ENCODE measurements at places on chromosomes 7 and 10.
A peak's percentile ranks its signal among the peaks of the same experiment; 100 is the strongest.

DNA sequence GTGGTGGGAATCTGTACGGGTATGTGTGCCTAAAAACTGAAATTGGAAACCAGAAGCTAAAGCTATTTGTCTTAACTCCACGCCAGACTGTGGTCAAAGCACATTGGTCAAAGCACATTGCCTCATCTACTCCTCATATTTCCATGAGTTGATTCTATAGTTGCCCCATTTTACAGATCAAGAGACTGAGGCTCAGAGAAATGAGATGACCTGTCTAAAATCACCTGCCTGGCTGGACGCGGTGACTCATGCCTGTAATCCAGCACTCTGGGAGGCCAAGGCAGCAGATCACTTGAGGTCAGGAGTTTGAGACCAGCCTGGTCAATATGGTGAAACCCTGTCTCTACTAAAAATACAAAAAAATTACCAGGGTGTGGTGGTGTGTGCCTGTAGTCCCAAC lies 21.7 kb upstream of the MNX1 start:
- ATAC-seq: no peak

GRCh38 chr7:76316984-76317781 lies 14.7 kb downstream of the HSPB1 start:
- no peak for ATAC-seq

DNA sequence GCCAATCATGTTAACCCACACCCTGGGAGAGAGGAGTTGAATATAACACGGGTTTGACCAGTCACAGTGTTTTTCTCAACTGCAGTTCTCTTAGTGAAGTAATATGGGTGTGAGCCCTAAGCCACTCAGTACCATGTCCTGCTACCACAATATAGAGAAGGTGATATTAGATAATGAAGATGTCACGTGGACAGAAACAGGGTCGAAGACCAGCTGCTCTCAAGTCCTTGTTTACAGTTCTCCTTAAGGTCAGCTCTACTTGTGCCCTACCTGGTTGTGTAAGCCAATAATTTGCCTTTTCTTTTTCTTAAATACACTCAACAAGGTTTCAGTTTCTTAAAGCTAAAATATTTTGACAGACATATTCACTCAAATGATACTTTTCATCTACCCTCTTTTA lies 128.3 kb upstream of the POT1 start:
- ATAC-seq: no peak

- ATAC-seq: no peak
Observed at GRCh38 chr10:71782221-71782916, 9.0 kb upstream of the VSIR start.

DNA sequence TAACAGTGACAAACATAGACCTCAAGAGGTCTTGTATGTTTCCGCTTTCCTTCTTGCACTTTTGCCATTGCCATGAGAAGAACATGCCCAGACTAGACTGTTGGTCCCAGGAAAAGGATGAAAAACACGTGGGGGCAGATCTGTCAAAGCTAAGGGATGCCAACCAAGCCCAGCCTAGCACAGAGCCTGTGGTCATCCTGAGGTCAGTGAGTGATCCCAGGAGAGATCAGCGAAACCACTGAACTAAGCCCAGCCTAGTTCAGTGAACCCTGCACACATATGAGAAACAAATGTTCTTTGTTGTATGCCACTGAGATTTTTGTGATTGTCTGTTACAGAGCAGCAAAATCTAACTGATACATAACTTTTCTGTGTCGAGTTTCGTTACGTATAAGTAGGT lies 718.8 kb downstream of the MAGI2 start:
- no peak for ATAC-seq

GRCh38 chr7:112377593-112377992 lies 72.7 kb upstream of the IFRD1 start:
- ATAC-seq: no peak

DNA sequence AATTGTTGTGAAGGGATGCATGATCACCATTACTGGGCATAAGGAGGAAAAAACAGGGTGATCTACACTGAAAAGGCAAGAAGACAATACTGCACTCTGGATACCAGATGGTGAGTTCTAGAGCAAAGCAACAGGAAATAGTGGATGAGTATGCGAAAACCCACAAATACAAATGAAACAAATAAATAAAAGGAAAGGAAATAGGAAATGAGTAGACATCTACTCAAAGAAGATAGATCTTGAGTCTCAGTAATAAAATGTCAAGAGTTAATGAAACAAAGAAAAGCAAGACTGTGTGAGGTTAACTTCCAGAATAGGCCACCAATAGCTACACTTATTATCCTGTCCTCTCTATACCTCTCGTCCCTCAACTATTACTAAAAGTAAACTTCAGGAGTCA lies 11.7 kb downstream of the ORC5 start:
- ATAC-seq: no peak

- ATAC-seq: no peak
Observed at GRCh38 chr7:127718340-127718679, 66.3 kb downstream of the SND1 start.

GRCh38 chr7:20033621-20034400 lies 183.4 kb downstream of the MACC1 start:
- no peak for ATAC-seq

DNA sequence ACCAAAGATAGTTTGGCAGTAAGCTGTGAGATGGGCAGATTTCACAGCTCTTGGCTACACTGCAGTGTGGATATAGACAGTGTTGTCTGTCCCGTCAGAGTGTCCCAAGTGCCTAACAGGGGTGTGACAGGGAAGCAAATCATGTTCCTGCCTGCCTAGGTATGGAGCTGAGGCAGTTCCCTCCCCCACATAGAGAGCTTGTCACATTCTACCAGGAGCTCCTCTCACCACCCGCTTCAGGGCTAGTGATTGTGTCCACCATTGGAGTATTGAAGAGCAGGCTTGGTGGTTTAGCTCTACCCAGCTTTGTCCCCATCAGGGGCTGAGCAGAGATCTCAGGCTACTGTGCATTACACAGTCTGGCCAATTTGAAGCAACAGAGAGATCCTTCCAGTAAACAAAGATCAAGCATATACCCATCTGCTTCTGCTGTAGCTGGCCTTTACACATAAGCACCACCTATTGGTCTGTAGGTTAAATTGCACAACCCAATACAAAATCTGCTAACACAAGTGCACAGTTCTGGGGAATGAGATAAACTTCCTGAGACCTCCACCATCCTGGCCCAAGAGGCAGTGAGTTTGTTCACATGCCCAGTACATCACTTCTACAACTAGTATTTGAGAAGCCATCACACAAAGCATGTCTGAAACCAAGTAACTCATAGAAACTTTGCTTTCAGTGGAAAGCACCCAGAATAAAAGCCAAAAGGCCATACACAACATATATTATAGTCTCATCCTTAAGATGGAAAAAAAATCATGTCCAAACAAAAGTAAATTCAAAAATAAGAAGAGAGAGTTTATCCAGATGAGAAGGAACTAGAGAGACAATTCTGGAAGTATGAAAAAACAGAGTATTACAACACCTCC lies 67.3 kb downstream of the GLCCI1 start:
- ATAC-seq: peak; percentile 81

- no peak for ATAC-seq
Observed at GRCh38 chr10:10967029-10967428, 50.6 kb upstream of the CELF2 start.

DNA sequence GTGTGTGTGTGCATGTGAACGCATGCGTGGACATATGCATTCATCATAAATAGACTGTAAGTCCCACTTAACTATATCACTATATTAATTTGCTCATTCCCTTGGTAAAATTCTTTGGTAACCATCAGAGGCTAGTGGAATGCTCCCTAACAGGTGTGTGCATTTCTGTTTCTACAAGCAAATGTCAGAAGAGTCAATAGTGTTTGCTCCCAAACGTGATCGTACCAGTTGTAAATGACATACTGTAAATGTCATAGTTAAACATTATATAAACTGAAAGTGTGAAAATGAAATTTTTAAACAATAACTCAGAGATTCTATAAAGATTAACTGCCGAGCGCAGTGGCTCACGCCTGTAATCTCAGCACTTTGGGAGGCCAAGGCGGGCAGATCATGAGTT lies 94.6 kb downstream of the ANLN start:
- ATAC-seq: no peak

DNA sequence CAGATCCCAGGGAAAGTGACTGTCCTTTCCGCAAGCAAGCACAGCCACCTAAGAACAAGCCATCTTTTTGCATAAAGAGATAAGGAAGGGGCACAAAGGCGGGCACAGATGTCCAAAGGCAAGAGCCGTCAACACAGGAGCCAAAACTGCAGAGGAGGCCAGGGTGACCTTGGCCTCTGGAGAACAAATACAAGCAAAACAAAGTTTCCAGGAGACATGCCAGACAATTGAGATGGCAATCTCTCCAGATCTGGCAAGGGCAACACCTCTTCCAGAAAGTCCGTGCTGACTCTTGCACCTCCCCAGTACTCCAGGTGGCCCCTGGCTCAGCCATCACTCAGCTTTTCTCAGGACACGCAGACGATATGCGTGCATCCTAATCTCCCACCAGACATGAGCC lies 58.2 kb downstream of the TEX36 start:
- no peak for ATAC-seq

GRCh38 chr7:38382684-38383083 lies 109.2 kb upstream of the TARP start:
- no peak for ATAC-seq

GRCh38 chr10:120580918-120581895 lies 124.2 kb downstream of the PLPP4 start:
- no peak for ATAC-seq

GRCh38 chr10:54800741-54801421 lies at the start of gene PCDH15:
PCDH15 (minus strand) TSS chr10:54801231; CDS start chr10:54664262, 136,969 bp downstream.
- no peak for ATAC-seq

DNA sequence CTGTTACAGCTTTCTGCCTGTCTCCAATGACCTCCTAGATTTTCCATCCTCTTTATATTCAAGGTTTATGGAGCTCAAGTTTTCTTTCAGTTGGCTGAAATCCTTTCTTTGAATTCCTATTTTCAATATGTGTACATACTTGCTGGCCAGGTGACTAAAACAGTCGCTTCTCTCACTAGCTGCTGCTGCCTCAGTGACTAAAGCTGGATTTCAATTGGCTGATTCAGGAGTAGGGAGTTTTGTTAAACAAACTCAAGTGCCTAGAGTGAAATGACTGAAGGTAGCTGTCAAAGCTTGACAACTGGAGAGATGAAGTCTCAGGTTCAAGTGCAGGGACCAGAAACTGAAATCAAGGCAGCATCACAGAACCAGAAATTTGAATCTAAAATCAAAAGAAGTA lies 6.7 kb upstream of the POLR1F start:
- ATAC-seq: no peak

DNA sequence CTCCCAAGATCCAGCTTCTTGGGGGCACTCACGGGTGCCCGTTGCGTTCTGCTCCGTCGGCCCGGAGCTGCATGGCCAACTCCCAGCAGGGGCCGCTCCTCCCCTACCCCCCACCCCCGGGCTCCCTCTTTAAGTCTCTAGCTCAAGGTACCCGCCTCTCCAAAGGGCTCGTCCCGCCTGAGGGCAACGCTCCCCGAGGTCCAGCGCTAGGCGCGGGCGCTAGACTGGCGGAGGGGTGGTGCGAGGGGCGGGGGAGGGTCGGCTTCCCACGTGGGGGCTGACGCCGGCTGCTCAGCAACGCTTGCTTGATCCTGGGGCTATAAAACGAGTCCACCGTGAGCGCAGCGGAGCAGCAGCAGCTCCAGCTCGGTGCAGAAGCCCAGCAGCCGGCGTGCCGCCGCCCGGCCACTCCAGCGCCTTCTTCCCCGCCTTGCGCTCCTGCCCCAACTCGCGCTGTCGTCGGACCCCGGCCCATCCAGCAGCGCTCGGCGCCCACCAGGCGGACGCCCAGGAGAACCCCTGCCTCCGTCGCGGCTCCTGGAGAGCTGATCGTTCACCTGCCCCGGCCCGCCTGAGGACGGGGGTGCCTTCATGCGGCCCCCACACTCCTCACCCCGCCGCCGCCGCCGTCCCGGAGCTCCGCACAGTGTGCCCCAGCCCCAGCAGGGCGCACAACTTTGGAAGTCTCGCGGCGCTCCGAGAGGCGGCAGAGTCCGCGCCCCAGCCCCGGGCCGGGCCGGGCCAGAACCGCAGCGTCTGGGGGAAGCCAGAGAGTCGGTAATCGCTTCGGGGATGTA lies at the start of gene ADRA2A:
Gene ADRA2A (plus strand): TSS at position 348 of the 797 bp plus-strand sequence. CDS start 968 bp downstream, outside the sequence.
- ATAC-seq: peak; percentile 37

DNA sequence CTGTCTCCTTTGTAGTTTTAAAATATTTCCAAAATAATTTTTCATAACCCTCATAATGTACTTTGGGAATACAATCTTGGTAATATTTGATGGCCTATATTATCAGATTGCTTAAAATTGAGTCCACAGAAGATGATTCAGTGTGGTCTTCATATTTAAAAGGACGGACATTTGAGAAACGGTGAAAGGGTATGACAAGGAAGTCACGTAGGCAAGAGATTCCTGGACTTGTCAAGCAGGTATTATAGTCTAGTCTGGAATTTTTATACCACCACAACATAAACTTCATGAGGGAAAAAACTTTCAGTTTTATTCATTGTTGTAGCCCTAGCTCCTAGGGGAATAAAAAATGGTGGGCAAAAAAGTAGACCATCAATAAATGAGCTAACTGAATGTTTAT lies 82.3 kb downstream of the KMT2E start:
- ATAC-seq: no peak

GRCh38 chr7:124085179-124085578 lies 52.3 kb upstream of the TMEM229A start:
- ATAC-seq: peak; percentile 61

DNA sequence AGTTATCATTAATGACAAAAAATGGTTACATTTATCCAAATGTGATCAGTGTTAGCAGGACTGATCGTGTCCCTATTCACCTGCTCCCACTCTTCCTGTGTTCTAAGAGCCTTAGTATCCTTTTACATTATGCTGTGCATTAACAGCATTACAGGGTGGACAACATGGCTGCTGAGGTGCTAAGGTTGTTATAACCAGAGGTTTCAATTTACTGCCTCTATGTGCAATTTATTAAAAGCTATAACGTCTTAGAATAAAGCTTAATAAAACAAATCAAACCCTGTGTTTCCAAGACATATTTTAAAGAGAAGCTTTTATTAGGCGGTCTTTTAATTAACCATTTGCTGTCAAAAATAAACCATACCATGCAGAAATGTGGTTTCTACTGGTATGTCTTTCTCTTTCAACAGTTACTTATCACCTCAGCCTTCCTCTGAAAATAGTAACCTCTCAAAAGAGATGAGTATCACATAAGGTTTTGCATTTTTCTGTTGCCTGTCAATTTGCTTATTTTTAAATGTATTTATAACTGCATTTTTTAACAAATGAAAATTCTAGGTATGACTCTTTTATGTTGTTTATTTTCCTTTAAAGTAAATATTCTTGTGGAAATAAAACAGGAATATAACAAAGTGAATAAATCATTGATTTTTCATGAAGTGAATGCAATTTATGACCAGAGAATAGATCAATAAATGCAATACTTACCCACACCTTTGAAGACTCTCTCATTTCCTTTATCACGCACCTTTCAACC lies 849.8 kb upstream of the SORCS1 start:
- ATAC-seq: no peak

DNA sequence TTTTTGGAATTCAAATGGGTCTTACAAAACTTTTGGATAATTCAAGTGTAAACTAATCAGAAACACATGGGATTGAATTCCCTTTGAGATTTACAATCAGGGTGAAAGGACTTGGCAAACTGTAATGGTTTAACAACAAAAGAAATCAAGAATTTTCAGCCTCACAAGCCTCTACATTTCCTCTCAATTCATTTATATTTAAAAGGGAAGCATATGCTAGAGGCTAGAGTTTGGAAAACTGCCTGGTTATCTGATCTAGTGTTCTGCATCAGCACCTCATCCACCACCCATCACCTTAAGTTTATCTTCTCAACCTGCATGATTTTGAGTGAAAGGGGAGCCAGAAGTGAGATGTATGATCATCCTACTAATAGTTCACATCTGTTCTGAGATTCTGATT lies 120.7 kb downstream of the TES start:
- ATAC-seq: no peak
